ENCODE measurements at places on chromosomes 3 and 15.

GRCh38 chr15:75042730-75043508, 19.5 kb downstream of the PPCDC start:
- peak; percentile 50 for DNase-seq
- peak overlapping the region; percentile 92 for H3K27ac ChIP-seq
- H3K4me3 ChIP-seq: no peak overlapping the region
- H3K4me1 ChIP-seq: peaks cover 28% of the 10 kb centered on the region

DNA sequence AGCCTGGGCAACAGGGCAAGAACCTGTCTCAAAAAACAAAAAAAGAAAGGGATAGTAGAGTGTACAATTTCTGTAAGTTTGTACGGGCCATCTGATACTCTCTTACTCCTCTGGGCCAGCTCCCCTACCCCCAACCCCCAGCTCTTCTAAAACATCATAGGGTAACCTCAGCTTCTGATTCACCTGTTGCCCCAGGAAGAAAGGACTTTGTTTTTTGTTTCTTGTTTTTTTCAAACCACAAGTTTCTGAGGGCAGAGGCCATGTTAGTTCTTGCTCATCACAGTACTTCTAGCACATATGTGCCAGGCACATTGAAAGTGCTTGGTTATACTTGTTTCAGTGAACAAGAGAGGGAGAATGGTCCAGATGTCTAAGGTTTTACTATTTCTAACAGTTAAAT, 20.2 kb downstream of the ATOSA start:
- H3K27ac ChIP-seq: no peak overlapping the region
- DNase-seq: no peak
- H3K4me1 ChIP-seq: peaks cover 6% of the 10 kb centered on the region
- H3K36me3 ChIP-seq: peaks cover 12% of the 10 kb centered on the region

- no peaks in the 10 kb centered on the region for H3K36me3 ChIP-seq
- H3K27ac ChIP-seq: no peak overlapping the region
- no peaks in the 10 kb centered on the region for H3K4me1 ChIP-seq
- DNase-seq: no peak
Measured at GRCh38 chr3:119276680-119277079, 17.5 kb upstream of the ARHGAP31 start.

- peak overlapping the region; percentile 98 for H3K27ac ChIP-seq
- peak; percentile 17 for DNase-seq
- peaks cover 6% of the 10 kb centered on the region for H3K4me1 ChIP-seq
- peaks cover 2% of the 10 kb centered on the region for H3K36me3 ChIP-seq
- H3K27me3 ChIP-seq: no peaks in the 10 kb centered on the region
Measured at GRCh38 chr15:41115161-41115651, 874 bp downstream of the INO80 start.

DNA sequence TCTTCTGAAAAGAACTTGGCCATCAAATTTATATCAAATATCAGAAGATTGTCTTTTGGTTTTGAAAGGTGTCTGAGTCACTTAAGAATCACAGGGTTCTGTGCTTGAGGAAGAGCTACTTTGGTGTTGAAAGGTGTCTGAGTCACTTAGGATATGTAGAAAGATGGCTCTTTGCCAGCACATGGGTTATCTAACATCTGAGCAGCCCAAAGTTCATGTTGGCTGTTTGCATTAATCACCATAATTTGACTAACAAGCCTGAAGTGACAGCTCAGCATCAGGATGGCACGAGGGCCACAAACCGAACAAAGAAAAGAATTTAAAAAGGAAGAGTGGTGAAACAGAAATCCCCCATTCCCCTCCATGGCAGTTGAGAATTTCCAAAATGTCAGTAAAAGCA, 190.5 kb upstream of the CMC1 start:
- H3K36me3 ChIP-seq: no peaks in the 10 kb centered on the region
- H3K27ac ChIP-seq: no peak overlapping the region
- no peaks in the 10 kb centered on the region for H3K4me1 ChIP-seq
- no peaks in the 10 kb centered on the region for H3K27me3 ChIP-seq
- H3K4me3 ChIP-seq: no peak overlapping the region
- DNase-seq: no peak

DNA sequence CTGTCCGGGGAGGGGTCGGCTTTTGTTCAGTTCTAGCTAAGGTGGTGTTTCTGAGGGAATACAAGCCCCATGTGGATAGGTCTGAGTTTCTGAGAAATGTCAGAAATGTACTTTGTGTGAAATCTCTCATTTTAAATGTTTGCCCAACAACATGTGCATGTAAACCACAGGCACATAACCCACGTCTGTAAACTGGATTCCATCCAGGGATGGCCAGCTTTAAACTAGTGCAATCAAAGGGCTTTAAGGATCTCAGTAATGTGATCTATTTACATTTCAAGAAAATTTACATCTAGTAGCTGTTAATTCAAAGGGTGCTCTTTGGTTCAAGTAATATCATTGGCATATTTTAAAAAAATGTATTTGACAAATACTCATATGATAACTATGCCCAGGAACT, 52.0 kb downstream of the POLR2M start:
- DNase-seq: no peak
- H3K27me3 ChIP-seq: no peaks in the 10 kb centered on the region

GRCh38 chr15:100002086-100002620, 268.9 kb upstream of the LYSMD4 start:
- no peaks in the 10 kb centered on the region for H3K4me1 ChIP-seq
- no peak for DNase-seq
- H3K27me3 ChIP-seq: no peaks in the 10 kb centered on the region
- H3K27ac ChIP-seq: no peak overlapping the region

DNA sequence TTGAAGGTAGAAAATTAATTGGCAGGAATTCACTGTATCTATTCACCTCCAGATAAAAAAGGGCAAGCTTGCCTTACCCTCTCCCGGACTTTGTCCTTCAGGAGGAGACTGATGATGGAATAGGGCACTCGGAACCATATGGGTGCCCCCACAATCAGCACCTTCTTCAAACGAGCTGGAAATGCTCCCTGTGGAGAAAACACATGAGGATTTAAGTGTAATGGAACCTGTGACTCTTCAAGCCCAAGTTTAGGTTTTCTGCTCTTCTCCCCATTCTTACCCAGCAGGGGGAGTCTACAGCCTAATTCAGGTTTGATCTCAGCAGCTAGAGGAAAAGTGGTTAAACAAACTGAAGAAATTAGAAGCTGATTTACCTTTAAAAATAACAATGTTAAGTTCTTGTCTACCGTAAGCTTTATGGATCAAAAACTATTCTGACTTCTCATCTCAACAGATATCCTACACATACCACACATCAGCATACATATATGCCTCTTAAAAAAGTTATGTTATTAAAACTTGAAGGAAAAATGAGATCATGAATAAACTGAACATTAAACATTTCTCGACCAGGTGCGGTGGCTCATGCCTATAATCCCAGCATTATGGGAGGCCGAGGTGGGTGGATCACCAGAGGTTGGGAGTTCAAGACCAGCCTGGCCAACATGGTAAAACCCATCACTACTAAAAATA, 57.5 kb upstream of the SIN3A start:
- no peaks in the 10 kb centered on the region for H3K4me1 ChIP-seq
- DNase-seq: peak; percentile 16
- no peak overlapping the region for H3K27ac ChIP-seq
- no peak overlapping the region for H3K4me3 ChIP-seq
- H3K27me3 ChIP-seq: no peaks in the 10 kb centered on the region
- H3K36me3 ChIP-seq: peaks cover 32% of the 10 kb centered on the region

DNA sequence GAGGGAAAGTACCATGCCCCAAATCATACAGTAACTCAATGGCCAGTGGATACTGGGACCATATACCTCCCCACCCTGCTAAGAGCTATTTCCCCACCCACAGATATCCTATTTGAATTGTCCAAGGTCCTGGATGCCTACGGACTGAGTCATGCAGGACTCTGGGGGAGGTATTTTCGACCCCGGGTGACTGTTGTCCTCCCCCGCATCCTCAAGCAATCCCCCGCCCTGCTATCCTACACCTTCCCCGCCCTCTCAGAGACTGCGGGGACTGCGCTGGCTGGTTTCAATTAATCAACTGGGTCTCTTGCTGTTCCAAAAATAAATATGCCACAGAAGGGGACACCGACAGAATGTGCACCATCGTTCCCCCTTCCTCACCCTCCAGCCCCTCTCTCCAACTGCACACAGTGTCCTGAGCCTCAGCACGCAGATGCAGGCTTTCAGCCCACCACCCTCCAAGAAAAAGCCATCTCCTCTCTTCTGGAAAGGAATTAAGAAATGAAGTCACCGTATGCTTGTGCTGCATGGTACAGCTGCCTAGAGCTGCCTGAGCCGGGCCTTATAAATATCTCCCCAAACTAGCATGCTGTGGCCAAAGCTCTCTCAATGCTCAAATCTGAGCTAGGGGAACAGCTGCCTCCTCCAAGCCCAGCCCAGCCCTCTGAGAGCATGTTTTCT, 8.1 kb downstream of the CAV3 start:
- H3K4me1 ChIP-seq: no peaks in the 10 kb centered on the region
- no peak overlapping the region for H3K27ac ChIP-seq
- no peaks in the 10 kb centered on the region for H3K36me3 ChIP-seq
- no peak overlapping the region for H3K4me3 ChIP-seq
- H3K27me3 ChIP-seq: no peaks in the 10 kb centered on the region

GRCh38 chr15:90113166-90113565, 10.9 kb upstream of the IDH2 start:
- H3K27me3 ChIP-seq: no peaks in the 10 kb centered on the region
- DNase-seq: no peak
- H3K4me1 ChIP-seq: no peaks in the 10 kb centered on the region
- H3K27ac ChIP-seq: no peak overlapping the region

DNA sequence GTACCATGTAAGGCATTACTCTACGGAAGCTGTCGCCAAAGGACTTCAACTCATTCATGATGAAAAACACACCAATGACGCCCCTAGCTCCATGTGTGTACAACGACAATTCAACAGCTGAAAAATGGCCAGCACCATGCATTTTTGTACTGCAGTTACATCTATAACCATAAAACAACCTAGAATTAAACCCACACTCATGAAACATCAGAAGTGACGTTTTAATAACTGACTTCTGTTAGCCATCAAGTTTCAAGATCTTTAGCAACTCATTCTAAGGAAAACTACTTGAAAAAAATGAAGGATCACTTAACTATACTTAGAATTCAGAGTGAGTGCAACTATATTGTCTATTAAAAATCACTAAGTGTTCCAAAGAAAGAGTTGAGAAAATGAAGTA, 84.9 kb downstream of the RFTN1 start:
- no peak overlapping the region for H3K4me3 ChIP-seq
- peaks cover 2% of the 10 kb centered on the region for H3K36me3 ChIP-seq
- no peaks in the 10 kb centered on the region for H3K27me3 ChIP-seq
- no peak overlapping the region for H3K27ac ChIP-seq
